ENCODE measurements at places on chromosomes 11 and 22.
A peak's percentile ranks its signal among the peaks of the same experiment; 100 is the strongest.

GRCh38 chr11:119085437-119085847, 761 bp downstream of the HMBS start:
- peak; percentile 90 for DNase-seq

GRCh38 chr11:123905826-123906225, 3.9 kb downstream of the OR8D4 start:
- DNase-seq, result no peak

GRCh38 chr11:132080127-132080526, 709.7 kb downstream of the NTM start:
- DNase-seq, result no peak

DNA sequence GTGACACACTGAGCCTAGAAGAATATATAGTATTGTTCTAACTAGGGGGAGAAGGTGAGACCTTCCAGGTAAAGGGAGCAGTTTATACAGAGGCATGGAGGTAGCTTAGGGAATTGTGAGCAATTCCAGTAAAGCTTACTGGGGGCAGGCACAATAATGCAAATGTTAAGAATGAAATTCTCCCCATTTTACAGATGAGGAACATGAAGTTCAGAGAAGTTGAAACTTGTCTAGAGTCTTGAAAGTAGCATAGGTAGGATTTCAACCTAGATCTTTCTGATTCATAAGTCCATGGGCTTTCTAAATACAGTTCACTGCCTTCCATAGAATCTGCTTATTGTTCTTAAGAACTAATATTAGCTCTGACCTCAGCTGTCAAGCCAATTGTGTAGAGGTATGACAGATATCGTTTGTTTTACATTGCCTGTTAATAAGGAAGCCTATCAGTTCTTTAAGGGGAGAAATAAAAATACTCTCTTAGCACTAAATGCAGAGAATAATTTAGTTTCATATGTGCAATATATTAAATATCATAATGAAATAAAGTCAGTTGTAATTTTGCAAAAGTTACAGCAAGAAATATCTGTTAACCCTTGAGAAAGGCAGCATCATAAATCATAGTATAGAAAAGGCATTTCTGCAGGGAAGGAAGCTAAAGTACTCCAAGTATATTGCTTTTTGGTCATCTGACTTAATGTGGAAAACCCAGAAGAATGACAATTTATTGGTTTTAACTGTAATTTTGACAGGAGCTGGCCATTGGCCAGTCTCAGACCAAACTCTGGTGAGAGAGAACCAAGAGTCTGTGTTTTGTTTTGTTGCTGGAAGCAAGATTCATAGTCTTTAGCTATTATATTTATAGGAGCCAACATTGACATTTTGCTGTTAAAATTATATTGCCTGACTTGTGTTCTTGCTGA, 181.8 kb downstream of the UVRAG start:
- no peak for DNase-seq

DNA sequence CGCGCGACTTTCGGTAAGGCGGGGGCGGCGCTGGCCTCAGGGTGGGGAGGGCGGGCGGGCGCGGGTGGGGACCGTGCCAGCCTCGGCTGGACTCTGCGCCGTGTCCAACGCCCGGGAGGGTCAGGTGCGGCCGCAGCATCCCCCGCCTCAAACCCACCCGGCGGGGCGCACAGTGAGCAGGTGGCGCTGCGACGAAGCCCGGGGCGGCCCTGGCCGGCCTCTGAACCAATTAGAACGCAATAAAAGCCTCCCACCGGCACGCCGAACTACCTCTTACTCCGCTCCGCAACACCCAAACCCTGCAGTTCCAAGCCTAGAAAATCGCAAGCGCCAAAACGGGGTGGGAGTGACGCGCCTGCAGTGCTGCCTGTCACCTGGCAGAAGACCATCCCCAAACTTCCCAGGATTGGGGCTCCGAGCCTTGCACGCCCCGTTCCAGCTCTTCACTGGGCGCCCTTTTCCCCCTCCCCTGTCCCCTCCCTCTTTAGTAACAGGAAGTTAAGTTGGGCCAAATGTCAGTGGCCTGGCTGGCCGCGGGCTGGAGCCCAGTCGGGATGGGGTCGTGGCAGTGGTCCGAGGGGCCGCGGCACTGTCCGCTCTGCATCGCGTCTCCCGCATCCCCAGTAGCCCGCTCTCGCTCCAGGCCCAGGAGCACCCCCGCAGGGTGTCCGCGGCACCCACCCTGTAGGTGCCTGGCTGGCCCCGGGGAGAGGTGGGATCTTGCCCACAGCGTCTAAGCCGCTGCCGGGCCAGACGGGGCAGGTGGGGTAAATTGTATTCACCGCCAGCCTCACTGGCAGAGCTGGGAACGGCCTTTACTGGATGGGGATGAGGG, 541 bp downstream of the MICAL2 start:
- DNase-seq, result peak; percentile 43
